Suppressor macrophage treated with lipopolysaccharide for 4 hours (primary cell): ENCODE measurements at places on chromosomes 2 and 18.

GRCh38 chr2:158103411-158104012 is 1.8 kb downstream of the UPP2 start:
- DNase-seq, result no peak

GRCh38 chr2:133884739-133885381 is 316.6 kb upstream of the NCKAP5 start:
- no peak for DNase-seq

DNA sequence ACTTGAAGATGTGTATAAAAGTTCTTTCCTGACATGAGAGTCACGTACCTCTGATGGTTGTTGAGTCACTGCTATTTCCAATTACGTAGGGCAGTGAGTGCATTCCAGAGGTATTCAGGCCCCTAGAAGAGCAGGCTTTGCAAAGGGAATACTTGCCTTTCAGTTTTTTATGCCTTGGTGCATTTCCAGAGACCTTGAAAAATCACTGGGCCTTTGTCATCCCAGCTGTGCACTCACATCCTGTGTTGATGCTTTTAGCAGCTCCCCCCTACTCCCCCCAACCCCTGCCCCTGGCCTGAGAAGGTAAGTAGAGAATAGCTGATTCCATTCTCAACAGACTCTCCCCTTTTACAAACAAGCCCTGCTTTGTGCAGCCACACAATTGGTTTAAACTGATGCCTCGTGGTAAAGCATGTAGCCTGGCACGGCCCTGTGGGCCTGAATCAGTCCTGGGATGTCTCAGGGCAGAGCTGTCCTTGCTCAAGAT is 174.2 kb downstream of the PRPF40A start:
- DNase-seq, result no peak

DNA sequence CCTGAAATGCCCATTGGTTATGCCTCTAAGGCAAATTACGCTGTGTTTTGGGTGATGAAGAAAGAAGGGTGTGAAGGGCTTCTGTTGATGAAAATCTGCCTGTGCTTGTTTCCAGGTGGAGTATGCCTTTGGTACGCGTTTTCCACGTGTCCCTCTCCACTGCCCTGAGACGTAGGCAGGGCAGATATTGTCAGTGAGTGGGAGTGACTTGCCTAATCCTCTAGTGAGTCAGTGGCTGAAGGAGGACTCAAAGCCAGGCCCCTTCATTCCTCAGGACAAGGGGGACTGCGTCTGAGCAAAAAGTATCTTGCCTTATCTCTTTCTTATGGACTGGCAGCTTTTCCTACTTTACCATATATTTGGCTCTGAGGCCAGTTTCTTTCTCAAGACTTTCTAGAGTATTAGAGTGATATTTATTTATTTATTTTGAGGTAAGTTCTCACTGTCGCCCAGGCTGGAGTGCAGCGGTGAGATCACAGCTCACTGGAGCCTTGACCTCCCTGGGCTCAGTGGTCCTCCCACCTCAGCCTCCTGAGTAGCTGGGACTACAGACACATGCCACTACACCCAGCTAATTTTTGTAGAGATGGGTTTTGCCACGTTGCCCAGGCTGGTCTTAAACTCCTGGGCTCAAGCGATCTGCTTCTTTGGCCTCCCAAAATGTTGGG is 10.2 kb downstream of the RALB start:
- DNase-seq, result no peak

DNA sequence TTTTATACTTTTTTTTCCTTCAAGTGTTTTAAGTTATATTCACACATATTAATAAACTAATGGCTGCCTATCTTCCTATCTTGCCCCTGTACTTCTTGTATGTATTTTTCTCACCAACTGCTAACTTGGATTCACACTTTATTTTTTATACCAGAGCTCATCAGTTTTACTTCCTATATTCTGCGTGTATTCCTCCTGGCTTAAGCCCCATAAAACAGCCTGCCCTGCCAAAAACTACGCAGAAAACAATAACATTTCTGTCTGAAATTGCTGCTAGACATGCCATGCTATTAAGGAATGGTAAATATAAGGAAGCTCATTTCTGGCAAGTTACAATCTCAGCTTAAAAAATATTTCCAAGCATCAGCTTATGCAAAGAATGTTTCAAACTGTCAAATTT is 172.3 kb downstream of the UBE2E3 start:
- DNase-seq, result no peak

DNA sequence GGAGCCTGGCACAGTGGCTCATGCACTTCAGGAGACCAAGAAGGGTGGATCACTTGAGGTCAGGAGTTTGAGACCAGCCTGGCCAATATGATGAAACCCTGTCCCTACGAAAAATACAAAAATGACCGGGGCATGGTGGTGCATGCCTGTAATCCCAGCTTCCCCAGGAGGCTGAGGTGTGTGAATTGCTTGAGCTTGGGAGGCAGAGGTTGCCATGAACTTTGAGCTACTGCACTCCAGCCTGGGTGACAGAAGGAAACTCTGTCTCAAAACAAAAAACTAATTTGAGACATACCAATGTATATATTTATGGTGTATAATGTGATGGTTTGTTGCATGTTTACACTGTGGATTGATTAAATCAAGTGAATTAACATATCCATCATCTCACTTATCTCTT is 21.8 kb upstream of the ZNF512 start:
- DNase-seq, result no peak

GRCh38 chr2:102042196-102043081 is 50.7 kb downstream of the IL1R2 start:
- no peak for DNase-seq

DNA sequence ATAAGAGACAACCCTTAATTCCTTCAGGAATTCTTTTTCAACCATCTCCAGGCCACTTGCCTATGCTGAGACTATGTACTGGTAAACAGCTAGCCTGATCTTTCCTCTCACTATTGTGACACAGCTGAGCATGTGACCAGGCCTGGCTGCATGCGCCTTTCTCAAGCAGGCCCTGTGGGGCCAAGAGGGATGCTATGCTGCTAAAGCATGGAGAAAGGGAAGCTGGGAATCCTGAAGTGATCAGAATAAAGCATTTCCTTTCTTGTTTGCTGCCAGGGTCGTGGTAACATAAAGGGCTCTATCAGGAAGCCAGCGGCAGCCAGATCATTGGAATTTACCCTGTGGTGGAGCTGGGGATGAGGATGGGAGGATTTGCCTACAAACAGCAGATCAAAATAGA is 29.8 kb upstream of the LCLAT1 start:
- DNase-seq, result peak; percentile 36

- DNase-seq, result no peak
These were observed 248.3 kb downstream of the KCNE4 start for GRCh38 chr2:223300326-223300725.

- no peak for DNase-seq
These were observed 157.5 kb downstream of the ZEB2 start for GRCh38 chr2:144362401-144362800.

GRCh38 chr2:80007777-80008503 is 296.6 kb downstream of the LRRTM1 start:
- no peak for DNase-seq

DNA sequence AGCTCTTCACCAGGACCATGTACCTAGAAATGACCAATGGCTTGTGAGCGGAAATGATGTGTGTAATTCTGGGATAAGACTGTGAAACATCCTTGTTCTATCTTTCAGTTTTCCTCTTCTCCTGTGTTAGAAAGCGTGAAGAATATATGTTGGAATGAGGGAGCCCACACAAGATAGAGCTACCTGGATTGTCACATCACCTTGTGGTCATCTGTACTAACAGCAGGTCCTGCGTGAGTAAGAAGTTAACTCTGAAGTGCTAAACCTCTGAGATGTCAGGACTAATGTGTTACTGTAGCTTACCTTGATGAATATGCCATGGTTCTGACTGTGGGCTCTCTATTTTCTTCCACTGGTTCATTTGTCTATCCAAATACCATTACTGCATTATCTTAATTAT is 75.6 kb downstream of the FASTKD2 start:
- DNase-seq, result no peak

DNA sequence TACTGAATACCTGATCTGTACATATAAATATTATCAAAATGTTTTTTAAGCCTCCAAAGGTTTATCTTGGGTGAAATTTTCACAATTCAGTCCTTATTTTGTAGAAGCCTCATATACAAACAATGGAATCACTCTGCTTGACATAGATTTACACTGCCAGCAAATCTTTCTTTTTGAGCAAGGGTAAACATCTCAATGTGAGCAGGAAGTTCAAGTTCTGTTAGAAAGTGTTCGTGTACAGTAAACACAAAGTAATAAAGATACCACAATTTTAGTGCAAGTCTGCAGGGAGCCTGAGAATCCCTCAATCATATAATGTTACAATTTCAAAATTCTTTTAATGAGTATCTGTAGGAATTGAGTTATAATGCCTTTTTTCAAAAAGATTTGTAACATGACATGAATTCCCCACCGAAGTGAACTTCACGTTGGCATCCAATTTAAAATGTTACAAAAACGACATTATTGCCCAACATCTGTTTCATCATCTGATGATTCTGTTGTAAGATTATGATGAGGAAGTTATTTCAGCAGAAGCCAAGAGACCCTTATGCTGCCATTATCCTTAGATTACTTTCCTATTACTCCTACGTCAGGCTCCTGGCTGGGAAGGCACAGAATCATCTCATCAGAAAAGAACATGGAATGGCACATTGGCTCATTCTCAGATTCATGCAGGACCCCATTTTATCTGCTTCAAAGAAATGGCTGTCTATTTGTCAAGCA is 283.9 kb upstream of the ACVR2A start:
- DNase-seq, result peak; percentile 83

- DNase-seq, result no peak
These were observed 83.3 kb upstream of the SALL3 start for GRCh38 chr18:78896111-78896905.

- DNase-seq, result no peak
These were observed 445.7 kb upstream of the TRIB2 start for GRCh38 chr2:12270876-12271588.

DNA sequence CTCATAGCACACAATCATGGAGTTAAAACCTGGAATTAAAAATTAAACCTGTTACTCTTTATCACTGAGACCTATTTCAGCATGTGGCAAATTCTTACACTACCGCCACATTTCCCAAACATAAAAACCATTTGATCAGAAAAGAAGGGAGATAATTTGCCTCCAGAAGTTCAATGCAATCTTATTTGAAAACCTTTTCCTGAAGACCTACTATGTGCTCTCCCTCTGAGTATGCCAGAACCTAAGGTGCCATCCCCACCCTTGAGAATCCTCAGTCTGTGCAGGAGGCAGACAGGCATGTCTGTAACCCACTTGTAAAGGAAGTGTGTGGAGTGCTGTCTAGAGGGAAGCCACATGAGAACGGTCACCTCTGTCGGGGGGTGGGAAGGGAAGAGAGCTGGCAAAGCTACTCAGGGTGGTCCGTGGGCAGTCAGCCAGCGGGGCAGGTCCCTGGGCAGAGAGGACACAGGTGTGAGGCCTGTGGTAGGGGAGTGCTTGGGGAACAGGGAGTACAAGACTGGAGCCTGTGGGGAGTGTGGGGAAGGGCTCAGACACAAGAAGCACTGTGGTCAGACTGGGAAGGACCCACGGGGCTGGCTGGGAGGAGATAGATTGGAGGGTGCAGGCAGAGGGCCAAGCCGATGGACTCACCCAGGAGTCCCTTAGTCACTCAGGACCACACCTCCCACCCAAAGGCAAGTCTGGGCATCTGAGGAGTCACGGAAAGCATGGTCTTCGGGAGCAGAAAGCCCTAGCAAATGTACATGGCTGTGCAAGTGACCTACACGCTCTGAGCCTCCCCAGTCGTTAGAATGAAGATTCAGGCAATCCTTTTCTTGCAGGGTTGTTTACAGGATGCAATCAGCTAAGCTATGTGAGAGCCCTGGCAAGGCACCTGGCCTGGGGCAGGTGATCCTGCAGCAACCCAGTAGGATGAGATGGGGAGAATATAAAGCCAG is 22.8 kb downstream of the CRACDL start:
- no peak for DNase-seq

- DNase-seq, result no peak
These were observed 206.1 kb downstream of the RAB3GAP1 start for GRCh38 chr2:135258193-135258592.
